Amniotic epithelial cell (primary cell): ENCODE measurements at places on chromosomes 12 and 14.

DNA sequence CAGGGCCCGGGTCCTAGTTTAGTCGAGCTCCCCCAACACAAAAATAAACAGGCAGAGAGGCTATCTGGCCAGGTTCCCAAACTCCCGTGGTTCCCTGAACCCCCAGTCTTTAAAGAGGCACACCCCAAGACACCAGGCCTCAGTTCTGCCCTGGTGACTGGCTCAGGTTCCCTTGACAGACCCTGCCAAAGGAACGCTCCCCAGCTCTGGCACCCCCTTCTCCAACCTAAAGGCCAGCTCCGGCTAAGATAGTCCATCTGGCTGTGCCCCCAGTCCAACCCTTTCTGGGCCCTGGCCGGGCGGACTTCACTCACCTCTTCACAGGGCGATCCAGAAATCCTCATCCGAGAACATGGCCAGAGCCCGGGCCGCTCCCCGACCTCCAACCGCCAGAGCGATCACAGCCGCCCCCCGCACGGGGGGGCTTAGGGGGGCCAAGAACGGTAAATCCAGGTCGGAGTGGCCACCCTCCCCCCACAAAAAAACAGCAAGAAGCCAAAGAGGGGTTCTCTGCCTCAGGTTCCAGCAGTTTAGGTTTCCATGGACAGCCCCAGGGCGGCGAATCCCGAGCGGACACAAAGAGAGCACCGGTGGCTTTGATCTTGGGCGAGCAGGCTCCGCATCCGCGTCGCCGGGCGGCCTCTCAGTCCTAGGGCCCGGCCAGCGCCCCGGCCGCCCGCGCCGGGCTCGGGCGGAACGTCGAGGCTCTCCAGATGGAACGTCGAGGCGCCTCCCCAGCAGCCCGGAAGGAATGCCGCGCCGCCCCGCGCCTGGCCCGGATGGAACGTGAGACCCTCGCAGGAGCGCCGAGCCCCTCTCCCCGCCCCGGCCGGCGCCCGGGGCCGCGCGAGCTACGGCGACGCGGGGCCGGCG is 1.1 kb downstream of the KMT2D start:
- DNase-seq, result peak; percentile 16

GRCh38 chr12:14216405-14217294 is 148.8 kb upstream of the ATF7IP start:
- peak; percentile 28 for DNase-seq

DNA sequence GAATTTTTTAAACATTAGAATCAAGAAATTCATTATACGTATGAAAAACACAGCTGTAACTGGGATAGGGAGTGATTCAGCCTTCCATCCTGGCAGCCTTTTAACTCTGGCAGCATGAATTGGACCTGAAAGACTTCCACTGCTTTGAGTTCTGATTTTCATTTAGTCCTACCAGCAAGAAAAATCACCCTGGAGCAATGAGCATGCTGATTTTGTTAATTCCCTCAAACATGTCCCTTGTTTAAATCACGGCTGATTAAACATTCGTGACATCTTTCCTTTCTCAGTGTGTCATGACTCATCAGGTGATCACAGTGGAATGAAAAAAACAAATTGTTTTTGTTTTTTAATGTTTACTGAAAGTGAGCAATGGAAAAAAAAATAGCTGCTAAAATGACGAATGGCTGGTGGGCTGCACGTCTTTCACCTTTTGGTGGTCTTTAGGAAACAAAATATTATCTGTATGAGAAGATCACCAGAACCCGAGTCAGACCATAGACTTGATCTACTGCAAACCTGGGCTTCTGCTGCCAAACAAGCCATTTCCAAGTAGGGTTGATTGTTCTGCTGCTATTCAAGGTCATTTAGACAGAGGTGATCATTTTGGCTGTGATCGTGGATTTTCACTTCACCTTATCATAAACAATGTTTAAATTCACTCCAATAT is 67.0 kb upstream of the CAND1 start:
- DNase-seq, result no peak

GRCh38 chr14:34501004-34501580 is 38.4 kb downstream of the EAPP start:
- DNase-seq, result no peak

GRCh38 chr12:131138638-131139362 is 185.1 kb downstream of the ADGRD1 start:
- no peak for DNase-seq
